ENCODE measurements at places on chromosomes 1 and 21. TPM values are rescaled to one million over a fixed set of nuclear protein-coding genes. Genes with fewer than 3 reads are reported as not detected.

- no peak for DNase-seq
These were observed 41.8 kb upstream of the PIGC start for GRCh38 chr1:172485626-172486025.

DNA sequence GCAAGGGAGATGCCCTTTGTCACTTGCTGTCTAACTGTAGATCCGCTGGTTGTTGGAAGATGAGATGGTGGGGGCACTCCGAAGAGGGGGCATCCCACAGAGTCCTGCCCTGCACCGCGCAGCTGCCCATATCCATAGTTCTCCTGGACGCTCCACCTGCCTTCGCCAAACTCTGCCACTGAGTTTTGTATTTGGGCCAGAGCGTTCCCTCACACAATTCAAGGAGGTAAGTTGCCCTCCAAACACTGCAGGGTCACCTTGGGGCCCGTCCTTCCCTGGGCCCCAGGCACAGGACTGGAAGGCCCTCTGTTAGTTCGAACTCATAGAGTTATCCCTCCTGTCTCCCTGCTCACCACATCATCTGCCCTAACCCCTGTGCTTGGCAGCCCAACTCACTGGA lies 22.1 kb downstream of the HYI start:
- no peak for DNase-seq

GRCh38 chr1:39671433-39671792 lies 494 bp downstream of the NT5C1A start:
- no peak for DNase-seq

GRCh38 chr21:40053007-40053406 lies 185.8 kb downstream of the PCP4 start:
- DNase-seq: no peak

DNA sequence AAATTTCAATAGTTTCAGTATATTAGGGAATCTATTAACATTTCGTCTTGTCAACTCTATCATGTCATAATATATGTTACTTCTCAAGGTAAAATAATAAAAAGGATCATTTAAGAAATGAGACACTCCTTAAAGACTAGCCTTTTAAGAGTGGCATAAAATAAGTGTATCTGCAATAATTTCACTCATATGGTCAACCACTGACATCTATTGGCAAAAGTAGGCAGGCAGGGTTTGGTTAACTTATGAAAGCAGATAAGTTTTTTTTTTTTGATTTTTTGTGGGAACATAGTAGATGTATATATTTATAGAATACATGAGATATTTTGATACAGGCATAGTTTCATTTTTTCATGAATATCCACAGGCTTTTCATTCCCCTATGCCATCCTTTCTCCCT lies 5.5 kb upstream of the RGS21 start:
- no peak for DNase-seq

- DNase-seq: no peak
These were observed 78.4 kb downstream of the PRDM2 start for GRCh38 chr1:13778431-13778830.

DNA sequence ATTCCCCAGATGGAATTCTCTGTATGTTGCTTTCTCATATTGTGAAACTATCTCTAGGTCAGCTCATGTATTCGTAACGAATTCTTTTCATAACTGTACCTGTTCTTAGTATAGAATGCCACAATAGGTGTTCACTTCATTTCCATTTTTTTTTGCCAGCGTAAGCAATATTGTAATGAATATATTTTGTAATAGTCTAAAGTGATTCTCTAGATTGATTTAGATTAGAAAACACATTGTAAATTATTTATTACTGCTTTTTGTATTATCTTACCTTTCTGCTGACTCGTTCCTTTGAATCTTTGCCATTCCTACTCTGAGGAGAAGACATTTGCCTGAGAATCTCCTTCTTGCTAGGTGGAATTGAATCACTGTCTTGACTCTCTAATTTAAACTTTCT lies 14.8 kb downstream of the PDC start:
- DNase-seq: no peak

DNA sequence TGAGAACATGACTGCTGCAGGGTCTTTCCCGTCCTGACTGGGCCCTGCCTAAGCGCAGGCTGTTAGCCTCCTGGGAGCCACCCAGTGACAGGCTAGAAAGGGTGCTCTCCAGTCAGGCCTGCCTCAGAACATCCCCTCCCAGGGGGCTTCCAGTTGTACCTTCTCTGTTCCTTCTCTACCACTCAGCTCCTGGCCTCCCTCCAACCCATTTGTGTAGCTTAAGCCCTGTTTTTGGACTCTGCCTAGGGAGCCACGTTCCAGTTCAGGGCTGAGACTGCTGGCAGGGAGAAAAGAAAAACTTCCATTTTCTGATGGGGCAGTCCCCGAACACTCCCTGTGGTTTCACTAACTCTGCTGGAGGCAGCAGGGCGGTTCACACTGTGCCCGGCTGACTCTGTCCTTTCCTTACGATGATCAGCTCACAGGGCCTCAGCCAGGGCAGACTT lies 15.3 kb upstream of the POU3F1 start:
- DNase-seq: no peak

GRCh38 chr1:199020051-199020450 lies 381.2 kb downstream of the PTPRC start:
- DNase-seq: no peak

GRCh38 chr1:234683861-234684632 lies 74.1 kb upstream of the IRF2BP2 start:
- DNase-seq: no peak

GRCh38 chr1:166136699-166137401 lies 30.0 kb downstream of the FAM78B start:
- DNase-seq: no peak

- no peak for DNase-seq
These were observed 115.6 kb upstream of the IGSF21 start for GRCh38 chr1:17991996-17992395.

The BLACAT1 gene
- 0.15 TPM for total RNA-seq

The LCE1F gene
- not detected for total RNA-seq

The CEP350 gene
- total RNA-seq: 69.9 TPM

The FAM177B gene
- total RNA-seq: not detected

The KLHDC7A gene
- total RNA-seq: not detected

The MAP10 gene
- total RNA-seq: 1.1 TPM
